ENCODE measurements at places on chromosomes 4 and X.

DNA sequence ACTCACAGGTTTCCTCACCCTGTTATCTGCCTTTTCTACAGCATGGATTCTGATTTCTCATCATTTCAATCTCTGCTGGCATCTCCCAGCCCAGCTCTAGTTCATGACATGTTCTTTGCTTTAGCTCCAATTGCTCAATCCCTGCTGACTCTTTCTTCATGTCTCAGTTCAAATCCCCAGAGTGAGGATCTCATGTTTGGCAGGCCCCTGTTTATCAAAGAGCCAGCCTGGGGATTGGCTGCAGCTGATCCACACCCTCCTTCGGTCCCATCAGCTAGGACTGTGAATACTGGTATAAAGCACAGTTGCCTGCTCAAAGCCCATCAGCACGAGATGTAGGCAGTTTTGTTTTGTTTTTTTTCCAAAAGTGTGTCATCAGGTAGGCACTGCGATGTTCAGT, 14.4 kb upstream of the CC2D2A start:
- DNase-seq = no peak

- no peak for DNase-seq
These were observed 38.8 kb upstream of the MAD2L1 start for GRCh38 chr4:120105472-120105871.

DNA sequence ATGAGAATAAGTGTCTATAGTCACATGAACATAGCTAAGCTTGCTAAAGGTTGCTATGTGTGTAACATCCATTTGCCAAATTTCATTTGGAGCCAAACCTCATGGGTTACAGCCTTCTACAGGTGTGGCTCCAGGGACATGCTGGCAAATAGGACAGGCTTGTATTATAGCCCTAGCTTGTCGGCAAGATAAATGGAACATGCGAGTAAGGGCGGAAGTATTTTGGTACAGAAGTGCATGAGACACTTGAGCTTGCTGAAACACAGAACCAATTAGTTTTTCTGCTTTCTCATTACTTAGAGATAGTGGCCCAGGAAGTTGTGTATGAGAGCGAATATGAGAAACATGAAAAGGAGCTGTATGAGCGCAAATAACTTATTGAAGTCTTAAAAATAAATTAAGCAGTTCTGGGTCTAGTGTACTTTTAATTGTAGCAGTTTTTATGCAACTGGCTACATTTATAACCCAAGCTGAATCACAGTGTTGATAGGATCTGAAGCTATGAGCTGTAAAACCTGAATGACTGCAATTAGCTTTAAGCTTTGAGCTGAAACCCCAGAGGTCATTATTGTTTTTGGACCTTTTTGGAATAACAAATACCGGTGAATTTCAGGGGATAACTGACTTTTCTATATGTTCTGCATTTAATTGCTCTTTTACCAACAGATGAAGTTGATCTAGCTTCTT, 64.6 kb downstream of the KDM5C start:
- no peak for DNase-seq

DNA sequence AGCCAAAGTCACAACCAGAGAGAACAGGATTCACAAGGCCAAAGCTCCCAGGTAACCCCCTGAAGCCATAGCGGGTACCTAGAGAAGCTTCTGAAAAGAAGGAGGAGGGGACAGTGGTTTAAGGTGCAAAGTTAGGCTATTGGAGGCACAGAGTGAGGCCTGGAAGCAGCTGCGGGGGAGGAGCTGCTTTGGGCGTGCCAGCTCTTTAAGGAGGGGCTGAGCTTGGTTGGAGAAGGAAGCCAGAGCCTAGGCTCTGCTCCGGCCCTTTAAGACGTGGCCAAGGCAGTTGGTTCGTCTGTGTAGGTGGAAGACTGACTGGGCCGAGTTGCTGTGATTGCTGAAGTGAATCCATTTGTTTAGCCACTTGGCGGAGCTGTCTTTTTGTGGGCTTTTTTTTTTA, 1.5 kb downstream of the KLF8 start:
- DNase-seq = no peak

DNA sequence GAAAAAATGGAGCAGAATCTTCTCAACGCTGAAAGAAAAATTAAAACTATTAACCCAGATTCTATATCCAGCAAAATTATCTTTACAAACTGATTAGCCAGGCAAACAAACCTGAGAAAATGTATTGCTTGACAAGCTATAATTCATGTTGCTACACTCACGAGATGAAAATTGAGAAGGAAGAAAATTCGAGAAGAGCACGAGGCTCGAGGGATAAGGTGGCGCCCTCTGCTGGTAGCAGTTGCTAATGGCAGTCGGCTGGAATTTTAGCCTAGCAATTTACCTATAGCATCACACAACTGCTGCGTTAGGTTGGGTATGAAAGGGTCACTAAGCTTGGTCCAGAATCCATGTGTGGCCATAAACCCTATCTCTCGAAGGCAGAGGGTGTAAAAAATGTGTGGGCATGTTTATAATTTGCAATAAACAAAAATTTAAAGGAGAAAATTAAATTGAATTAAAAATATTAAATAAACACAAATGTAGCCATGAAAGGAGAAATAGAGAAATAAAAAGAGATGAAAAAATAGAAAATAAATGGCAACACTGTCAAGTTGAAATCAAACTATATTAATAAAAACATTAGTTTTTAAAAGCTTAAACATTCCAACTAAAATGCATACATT, 126.6 kb downstream of the PPP4R3C start:
- DNase-seq = peak; percentile 18

DNA sequence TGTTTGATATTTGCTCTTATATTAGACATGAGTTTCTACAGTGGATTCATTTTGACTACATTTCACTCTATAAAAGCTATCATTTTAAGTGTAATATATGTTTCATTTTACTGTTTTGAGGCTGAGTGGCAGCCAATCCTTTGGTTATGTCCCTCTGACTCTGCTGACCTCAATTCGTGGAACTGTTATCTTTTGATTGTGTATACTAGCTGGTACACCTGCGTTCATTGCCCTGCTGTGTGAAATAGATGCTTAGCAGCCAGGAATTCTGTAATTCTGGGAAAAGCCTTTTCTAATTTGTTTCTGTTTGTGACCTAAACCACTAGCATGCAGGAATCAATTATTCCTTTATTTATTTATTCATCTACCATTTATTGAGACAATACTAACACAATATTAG, 269.4 kb upstream of the CT83 start:
- DNase-seq = no peak

DNA sequence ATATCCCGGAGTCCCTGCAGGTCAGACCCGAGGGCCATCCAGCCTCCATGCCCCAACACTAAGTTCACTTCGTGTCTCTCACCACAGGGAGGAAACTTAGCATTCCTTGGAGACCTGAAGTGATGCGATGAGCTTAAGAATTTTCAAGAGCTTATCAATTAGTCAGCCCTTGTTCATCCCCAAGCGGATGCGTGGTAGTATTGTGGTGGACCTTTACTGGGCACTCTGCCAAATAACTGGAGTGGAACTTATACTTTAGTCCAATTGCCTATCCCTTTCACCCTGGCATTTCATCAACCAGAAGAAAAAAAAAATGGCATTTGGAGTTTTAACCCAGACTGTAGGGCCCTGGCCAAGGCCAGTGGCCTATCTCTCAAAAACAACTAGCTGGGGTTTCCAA, 137.1 kb downstream of the RELL1 start:
- no peak for DNase-seq

DNA sequence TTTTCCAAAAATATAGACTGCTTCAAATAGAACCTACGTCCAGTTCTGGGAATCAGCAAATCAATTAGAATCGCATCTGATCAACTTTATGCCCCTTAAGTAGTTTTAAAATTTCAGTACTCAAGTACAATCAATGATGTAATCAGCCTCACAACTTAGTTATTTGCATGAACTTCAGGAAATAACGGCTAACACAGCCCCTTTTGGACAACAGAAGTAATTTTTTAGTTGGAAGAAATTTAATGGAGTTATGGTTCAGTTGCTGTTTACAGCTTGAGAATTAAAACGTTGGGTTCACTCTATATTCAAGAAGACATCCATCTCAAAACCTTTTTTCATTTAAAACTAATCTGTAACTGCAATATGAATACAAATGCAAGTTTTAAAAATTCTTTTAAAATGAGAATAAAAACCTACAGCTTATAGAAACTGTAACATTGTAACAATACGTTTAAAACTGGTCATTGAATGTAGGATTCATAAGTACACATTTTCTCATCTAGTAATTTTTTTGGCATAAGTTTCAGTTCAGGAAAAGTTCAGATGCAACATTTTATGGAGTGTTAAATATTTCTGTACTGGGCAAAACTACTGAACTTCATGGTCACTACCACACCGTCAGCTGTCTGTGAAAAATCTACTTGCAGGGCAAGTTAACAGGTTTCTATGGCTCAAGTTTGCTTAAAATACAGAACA, 956 bp downstream of the TAPT1 start:
- no peak for DNase-seq

DNA sequence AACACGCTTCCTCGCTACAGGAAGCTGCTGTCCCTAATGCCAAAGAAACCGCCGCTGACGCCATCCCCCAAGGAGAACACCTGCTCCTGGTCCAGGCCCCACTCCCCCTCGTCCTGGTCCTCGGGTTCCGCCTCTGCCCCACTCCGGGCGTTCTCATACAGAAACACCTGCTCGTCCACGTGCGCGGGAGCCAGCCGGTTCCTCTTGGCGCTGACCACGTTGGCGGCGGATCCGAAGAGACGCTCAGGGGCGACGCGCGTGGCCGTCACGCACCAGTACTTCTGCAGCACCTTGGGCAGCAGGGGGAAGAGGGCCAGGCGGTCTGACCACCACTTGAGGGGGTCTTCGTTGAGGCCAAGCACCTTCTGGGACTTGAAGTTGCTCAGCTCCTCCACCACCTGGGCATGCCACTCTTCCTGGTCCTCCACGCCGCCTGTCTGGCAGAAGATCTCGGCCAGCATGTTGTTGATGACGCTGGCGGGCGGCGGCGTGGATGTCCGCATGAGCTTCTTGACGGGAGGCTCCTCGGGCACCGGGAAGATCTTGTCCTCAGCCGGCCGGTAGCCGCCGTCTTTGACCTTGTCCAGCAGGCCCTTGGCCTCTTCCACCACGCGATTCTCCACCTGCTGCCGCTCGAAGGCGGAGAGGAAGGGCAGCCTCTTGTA, 12.0 kb downstream of the DHRSX start:
- no peak for DNase-seq

- DNase-seq = no peak
These were observed 139.3 kb upstream of the MXRA5 start for GRCh38 chrX:3485727-3486126.

GRCh38 chr4:126772662-126773061, 860.1 kb upstream of the INTU start:
- no peak for DNase-seq

DNA sequence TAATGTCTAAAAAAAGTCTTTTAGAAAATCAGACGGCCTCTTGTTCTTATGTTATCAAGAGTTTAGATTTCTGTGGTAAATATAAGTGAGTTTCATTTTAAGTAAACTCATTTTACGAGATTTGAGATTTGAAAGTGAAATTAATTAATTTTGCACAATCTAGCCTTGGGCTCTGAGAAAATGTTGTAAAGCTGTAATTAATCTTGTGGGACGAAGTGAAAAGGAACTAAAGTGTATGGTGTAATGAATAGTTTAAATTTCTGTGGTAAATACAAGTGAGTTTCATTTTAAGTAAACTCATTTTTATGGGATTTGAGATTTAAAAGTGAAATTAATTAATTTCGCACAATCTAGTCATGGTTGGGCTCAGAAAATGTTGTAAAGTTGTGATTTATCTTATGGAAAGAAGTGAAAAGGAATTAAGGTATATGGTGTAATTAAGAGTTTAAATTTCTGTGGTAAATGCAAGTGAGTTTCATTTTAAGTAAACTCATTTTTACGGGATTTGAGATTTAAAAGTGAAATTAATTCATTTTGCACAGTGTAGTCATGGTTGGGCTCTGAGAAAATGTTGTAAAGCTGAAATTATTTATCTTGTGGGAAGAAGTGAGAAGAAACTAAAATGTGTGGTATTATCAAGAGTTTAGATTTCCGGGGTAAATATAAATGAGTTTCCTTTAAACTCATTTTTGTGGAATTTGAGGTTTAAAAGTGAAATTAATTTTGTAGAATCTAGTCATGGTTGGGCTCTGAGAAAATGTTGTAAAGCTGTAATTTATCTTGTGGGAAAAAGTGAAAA, 1.6 kb downstream of the SCML1 start:
- no peak for DNase-seq

GRCh38 chrX:4263030-4263803, 549.8 kb upstream of the PRKX start:
- peak; percentile 24 for DNase-seq

- DNase-seq = no peak
These were observed 60.9 kb downstream of the NPY5R start for GRCh38 chr4:163404580-163404979.

- DNase-seq = no peak
These were observed 129.7 kb upstream of the USP38 start for GRCh38 chr4:143054971-143055370.

- no peak for DNase-seq
These were observed 14.7 kb upstream of the RBMXL3 start for GRCh38 chrX:115174548-115174947.

GRCh38 chrX:103441878-103442535, 65.7 kb downstream of the BEX3 start:
- no peak for DNase-seq

DNA sequence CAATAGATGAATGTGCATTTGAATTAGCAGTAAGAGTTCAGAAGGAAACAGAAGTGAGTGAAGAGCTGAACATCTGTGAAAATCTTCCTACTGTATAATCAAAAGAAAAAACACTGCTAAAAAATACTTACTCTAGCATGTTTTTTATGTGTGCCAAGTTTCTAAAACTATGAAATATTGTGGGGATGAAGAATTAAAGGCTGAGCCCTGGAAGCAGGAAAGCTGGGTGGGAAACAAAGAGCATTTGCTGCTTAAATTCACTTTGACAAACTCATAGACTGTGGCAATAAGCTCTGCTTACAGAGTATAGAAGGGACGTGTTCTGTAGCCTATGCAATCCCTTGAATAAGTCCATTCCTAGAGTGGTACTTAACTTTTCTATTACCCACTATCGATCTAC, 261.7 kb downstream of the ANKRD50 start:
- DNase-seq = no peak

DNA sequence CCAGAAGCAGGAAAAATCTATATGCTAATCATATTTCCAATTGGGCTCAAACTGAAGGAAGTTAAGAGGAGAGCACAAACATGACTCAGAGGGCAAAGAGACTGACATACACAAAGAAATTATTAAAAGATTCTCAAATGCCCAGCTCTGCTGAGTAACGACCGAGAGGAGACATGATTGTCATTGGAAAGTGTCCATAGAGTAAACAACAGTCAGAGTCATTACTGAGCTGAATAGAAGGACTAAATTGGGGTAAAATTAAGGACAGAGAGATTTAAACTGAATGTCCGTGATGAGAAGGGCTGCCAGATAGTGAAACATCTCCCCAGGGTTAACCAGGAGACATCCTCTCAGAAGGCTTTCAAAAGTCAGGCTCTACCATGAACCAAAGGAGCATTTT, 111.2 kb upstream of the GALNT7 start:
- no peak for DNase-seq

DNA sequence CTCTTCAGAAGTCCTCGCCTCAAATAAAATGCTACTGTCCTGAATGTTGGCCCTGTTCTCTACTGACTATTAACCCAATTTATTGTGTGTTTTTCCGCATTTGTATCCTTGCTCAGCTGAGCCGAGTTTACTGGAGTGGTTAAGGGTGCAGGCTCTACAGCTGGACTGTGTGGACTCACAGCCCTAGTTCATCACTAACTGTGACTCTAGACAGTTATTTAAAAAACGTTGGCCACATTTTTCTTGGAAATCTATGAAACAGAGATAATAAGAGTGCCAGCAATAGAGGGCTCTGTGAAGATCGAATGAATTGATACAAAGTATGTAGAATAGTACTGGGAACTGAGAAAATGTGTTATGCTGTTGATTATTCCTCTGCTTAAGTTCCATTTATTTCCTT, 2.9 kb upstream of the GUF1 start:
- no peak for DNase-seq

GRCh38 chrX:125782184-125782583, 383.9 kb downstream of the DCAF12L2 start:
- DNase-seq = no peak
